ENCODE measurements at places on chromosomes 13 and 19.

DNA sequence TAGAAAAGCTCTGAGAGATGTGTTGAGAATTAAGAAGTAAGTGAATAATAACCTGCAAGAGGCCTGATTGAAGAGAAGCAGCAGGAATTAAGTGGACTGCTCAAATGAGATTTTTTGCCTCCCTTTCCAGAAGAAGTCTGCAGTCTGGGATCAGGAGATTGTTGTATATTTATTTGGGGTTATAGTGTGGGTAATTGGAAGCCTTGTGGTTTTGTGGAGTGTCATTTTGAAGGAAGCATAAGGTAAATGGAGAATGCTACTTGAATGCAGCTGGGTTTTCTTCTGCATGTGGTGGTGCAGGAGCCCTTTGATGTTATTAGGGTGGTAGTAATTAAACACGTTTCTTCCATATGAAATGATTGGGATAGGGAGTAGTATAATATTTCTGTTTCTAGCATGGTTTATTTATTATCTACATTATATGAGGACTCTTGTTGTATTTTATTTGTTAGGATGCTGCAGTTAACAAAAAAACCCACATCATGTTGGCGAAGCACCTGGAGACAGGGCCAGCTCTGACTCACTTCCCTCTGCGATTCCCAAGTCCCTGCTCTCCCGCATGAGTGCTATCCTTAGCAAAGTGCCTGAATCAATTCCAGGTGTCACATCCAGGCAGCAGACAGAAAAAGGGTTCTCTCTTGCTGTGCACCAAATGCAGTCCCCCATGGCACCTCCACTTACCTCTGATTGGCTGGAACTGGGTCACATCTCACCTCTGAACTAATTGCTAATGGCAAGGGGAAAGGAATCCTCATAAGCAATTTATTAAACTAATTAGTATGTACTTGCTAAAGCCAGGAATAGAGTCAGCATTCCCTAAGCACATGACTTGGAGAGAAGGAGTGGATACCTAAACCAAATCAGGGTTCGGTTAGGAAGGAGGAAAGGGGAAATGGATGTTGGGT lies 54.8 kb downstream of the DGKH start:
- DNase-seq = no peak

DNA sequence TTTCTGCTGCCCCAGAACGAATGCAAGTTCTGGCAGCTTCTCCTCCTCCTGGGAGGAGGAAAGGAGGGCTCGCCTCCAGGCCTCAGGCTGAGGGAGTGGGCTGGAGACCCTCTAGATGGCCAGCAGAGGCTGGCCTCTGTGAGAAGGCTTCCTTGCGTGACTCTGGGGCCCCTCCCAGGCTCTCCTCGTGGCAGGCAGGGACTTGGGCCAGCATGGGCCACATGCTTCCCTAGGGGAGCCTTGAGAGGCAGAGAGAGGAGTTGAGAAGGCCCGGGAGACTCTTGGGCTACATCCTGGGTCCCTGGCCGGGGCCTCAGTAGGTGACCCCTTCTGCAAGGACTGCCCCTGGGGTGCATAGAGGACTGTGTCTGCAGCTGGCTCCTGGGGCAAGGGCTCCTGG lies 25.9 kb downstream of the LYL1 start:
- DNase-seq = no peak

- DNase-seq = no peak
Observed at GRCh38 chr13:25848812-25849745, 202.7 kb downstream of the SHISA2 start.

GRCh38 chr19:47176627-47177090 lies 46.0 kb downstream of the SAE1 start:
- DNase-seq = peak; percentile 66

DNA sequence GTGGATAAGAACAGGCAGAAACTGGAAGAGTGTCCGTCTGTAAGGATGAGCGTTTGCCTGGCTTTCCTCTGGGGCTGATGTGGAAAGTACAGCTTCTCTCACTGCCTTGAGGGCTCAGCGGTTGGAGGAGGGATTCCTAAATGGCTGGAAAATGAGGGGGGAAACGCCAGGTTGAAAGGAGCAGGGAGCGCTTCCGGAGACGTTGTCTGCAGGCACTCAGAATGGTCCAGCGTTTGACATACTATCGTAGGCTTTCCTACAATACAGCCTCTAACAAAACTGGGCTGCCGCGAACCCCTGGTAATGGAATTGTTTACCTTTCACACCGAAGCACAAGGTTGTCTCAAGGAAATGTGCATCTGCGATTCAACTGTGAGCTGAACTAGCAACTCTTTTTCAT lies 39.9 kb downstream of the MRPL57 start:
- DNase-seq = no peak

- no peak for DNase-seq
Observed at GRCh38 chr19:43462785-43463380, 2.5 kb downstream of the LYPD3 start.

GRCh38 chr19:35154525-35155406 lies at the start of gene FXYD5:
Gene FXYD5, plus strand, starts transcription at chr19:35154735. Its CDS starts 816 bp downstream, at chr19:35155551.
- peak; percentile 84 for DNase-seq

DNA sequence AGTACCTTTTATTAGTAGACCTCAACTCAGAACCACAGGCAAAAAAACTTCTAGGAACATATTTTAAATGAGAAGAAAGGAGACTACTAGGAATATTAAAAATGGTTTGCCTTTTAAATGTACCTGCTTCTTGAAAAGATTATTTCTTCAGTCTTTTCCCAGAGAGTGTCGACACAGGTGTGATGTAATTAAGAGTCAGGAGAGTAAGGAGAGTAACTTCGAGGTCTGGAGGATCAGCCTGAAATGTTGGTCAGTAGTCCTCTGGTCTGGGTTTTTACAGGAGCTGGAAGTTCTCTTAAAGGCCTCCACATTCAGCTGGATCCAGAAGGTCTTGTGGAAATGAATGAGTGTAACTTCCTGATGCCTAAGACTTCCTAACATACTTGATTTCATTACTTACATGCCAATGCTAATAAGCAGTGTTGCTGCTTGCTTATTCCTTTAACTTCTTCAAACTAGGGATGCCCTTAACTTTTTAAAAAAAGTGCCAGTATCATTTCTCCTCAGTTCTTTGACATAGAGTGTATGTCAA lies at the start of gene KCTD4:
TSS of gene KCTD4 (minus strand) at position 345 of the 532 bp plus-strand sequence. CDS start 6,478 bp downstream, outside the sequence.
- DNase-seq = no peak

- DNase-seq = no peak
Observed at GRCh38 chr13:112234131-112234875, 141.9 kb upstream of the SPACA7 start.

DNA sequence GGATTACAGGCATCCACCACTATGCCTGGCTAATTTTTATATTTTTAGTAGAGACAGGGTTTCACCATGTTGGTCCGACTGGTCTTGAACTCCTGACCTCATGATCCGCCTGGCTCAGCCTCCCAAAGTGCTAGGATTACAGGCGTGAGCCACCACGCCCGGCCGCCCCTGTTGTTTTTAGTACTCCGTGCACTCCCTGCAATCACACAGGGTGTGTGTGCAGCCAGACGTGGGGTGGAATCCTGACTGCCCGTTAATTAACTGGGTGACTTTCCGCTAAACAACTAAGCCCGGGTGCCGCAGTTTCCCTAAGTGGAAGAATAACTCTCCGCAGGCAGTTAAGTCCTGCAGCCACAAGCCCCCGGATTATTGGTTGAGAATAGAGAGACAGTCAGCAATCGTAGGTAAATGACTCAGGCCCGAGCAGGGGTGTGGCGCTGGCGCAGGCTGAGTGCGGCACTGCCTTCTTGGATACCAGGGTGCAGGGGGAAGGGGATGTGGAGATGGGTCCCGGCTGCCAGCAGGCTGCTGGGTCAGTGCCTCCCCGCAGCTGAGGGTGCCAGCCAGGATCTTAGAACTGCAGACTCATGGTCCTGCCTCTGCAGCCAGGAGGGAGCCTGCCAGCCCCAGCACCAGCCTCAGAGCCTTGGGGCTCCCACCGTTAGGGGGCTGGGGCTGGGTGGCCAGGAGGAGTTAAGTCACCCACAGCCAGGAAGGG lies 6.1 kb upstream of the FXYD3 start:
- DNase-seq = no peak

GRCh38 chr13:80363890-80364503 lies 23.1 kb upstream of the SPRY2 start:
- DNase-seq = peak; percentile 46

GRCh38 chr13:104954210-104954609 lies 1581.3 kb downstream of the EFNB2 start:
- no peak for DNase-seq

DNA sequence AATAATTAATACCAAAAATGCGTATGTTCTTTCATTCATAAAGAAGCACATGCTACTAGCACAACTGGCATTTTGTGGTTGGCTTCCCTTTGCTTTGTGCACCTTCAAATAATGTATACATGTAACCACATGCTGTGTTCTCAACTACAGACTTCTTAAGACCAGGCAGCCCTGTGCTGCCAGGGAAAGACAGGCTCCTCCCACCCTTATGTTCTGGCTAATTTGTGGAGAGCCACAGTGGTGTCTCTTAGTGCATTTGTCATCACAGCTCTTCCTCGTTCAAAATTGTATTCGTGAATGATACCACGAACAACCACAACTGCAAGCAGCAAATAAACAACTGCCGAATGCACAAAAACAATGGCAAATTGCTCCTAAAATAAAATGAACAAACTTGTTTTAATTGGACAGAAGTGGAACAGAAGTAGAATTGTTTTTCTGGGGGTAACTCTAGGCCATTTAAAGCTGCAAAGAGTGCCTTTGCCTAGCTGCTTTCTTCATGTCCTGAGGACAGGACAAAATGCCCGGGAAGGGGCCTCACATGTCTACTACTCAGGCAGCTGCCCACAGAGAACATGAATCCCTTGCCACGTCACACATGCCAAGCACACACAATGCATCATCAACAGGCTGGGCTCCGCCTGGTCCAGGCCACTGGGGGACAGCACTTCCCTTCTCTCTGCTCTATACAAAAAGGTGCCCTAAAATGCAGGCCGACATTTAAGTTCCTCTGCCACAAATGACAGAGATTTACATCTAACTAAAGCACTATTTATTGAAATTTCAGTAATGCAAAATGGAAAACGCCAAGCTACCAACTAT lies 21.7 kb downstream of the IRS2 start:
- DNase-seq = peak; percentile 66

All from NB4 (cell line).